ENCODE measurements at places on chromosomes 12 and 14.

GRCh38 chr12:120817559-120818330 is 86.4 kb downstream of the SPPL3 start:
- peak; percentile 47 for DNase-seq

DNA sequence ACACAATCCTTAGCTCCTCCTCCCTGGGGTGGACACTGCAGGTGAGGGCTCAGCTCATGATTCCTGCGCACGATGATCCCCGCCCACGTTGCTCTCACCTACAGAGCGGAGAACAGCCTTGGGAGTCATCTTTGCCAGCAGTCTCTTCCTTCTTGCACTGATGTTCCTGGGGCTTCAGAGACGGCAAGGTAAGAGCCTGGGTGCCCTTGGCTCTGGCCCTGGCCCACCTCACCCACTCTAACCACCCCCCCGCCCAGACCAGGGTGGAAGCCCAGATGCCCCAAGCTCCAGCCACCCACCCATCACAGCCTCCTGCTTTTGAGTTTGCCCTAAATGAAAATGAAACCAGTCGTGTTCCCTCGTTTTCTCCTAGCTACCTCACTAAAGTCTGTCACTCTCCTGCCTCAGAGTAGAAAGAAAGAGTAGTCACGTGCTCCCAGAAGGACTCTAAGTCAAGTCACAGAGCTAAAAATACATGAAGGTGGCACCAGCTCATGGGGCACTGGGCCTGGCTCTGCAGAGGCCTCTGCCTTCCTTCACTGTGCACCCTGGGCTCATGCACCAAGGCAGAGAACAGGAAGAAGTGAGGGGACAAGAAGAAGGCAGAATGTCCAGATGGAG is 9.0 kb downstream of the TAPBPL start:
- DNase-seq: no peak

- DNase-seq: no peak
These were observed 50.9 kb upstream of the PPFIA2 start for GRCh38 chr12:81809829-81810595.

DNA sequence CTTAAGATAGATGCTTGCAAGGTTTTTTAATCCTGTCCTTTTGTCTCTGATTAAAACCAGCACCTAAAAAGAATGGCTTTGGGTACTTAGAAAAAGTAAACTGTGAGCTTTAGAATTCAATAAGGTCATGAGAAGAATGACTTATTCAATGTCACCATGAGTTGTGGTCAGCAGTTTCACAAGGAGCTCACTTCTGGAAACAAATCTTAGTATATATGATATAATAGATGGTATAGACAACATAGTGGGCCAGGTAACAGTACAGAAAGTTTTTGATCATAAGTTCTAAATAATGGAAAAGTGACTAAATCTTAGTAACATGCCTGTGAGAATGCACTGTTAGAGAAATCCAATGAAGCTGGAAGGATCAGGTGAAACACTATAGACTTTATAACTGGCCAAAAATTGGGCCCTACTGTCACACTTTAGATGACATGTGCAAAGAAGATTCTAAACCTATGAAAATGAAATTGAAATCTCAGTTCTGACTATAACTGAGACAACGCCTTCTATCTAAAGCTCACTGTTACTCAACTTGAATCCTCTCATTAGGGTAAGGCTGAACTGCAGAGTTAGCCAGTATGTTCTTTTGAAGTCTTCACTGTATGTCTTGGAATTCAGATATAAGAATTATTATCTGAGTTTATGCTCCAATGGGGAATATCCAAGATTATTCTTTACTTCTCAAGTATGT is 42.4 kb upstream of the RAD51AP1 start:
- DNase-seq: no peak

DNA sequence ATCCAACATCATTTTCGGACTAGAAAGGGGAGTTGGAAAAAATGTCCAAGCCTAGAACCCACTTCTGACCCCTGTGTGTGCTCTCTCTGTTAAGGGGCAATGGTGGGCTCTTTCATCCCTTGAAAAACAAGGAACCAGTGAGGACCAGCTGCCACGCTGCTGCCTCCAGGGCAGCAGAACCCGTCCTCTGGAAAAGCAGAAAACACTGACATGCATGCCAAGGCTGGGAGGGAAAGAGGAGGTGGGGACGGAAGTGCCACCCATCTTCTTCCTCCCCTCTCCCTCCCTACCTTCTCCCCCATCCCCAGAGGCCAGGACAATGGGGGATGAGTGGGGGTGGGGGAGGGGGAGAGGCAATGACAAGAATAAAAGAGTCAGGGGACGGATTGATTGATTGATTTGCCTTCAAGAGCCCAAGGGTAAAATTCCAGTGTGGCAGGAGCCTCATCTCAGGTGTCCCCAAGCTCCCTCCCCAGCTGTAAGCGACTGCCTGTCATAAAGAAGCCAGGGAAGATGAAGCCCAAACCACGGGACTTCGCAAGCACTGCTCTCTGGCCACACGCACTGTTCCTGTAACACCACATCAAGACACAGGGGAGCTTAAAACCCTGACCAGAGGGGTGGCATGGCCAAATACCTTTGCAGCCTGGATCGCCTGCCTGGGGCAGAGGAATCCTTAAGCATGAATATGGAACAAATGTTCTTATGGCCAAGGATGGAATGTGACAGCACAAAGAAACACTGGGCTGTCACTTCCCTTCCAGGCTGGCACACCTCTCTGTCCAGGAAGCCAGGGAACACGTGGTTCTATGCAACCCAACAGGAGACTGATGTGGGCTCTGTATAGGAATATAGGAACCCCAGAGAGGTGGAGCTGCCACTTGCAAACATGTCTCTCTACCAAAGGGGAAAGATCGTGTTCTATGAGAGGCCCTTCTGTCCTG is 38.9 kb upstream of the BDKRB2 start:
- DNase-seq: no peak

DNA sequence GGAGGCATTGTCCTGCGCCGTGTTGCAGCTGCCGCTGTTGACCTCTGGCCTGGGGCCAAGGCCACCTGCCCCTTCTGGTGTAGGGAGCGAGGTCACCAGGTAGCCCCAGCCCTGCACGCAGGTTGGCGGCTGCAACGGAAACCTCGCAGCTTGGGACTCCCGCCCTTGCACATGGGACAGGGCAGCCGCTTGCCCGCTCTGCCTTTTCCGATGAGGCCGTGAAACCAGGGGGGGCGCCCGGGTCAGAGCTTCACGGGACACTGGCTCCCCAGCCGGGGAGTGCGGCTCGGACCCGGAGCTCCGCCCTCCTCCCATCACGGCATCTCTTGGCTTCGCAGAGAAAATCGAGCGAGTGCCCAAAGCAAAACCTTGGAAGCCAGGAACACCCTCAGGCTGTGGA is 25.4 kb downstream of the DNAH10 start:
- no peak for DNase-seq

DNA sequence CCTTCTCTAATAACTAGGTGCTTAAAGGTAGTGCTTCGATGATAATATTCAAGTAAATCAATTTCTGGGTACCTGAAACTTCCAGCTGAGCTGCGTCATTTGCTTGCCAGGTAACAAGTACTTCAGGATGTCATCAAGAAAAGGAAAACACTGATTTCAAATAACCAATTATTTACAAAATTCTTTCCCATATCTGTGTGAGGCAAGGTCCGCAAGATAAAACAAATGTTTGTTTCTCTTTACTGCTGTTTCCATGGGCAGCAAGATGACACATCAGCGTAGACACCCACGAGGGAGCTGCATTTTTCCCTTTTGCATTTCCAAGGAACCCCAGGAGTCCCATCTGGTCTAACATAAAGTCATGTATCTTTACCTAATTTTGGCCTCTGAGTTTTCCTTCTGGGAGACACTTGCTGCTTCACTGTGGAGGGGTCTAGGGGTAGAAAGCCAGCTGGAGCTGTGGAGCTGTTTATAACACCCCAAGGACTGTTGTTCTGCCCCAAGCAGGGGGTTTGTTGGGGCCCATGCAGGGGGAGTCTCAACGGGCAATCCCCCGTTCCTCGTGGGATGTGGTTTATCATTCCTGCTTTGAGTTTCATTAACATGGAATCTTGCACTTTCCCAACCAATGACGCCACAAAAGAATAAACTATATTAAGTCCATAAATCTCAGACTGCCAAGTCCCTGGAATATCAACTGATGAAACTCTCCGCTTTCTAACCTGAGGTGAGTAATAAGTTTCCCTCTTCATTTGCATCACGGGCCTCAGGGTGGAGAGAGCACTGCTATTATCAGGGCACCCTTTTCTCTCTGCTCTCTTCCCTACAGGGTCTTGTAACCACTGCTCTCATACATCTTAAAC is 112.8 kb upstream of the PELI2 start:
- no peak for DNase-seq

- DNase-seq: no peak
These were observed 357.2 kb downstream of the BMP4 start for GRCh38 chr14:53599221-53599945.

DNA sequence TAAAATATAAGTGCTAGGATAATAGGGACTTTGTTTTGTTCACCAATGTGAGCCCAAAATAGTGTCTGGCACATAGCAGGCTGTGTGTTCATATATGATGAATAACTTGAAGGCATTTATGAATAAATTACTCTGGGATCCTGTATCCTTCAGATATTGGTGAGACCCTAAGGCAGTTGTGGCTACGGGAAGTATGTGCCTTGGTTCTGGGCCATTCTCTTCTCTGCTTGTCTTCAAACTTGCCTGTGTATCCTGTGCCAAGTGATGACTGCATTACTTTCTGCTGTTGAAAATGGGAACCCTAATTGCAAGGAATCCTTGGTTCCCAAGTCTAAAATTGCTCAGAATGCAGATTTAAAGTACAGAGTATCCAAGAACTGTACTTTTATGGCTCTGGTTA is 67.6 kb upstream of the KTN1 start:
- DNase-seq: no peak

- no peak for DNase-seq
These were observed 3.4 kb downstream of the RTL1 start for GRCh38 chr14:100899884-100900771.

DNA sequence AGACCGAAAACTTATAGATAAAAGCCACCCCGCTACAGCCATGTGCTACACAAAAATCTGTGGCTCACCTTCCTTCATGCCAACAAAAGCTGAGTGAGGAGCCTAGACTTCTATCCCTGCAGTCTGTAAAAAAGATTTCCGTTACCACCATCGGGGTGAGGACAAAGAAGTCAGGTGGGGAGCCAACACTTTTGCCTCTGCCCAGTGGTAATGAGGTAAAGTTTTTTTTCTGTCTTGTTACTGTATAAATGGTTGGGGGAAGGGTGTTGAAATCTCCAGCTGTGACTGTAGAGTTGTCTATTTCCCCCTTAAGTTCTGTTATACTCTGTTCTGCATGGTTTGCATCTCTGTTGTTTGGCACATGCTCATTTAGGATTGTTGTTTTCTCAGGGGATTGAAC is 707.8 kb downstream of the FLRT2 start:
- DNase-seq: no peak

DNA sequence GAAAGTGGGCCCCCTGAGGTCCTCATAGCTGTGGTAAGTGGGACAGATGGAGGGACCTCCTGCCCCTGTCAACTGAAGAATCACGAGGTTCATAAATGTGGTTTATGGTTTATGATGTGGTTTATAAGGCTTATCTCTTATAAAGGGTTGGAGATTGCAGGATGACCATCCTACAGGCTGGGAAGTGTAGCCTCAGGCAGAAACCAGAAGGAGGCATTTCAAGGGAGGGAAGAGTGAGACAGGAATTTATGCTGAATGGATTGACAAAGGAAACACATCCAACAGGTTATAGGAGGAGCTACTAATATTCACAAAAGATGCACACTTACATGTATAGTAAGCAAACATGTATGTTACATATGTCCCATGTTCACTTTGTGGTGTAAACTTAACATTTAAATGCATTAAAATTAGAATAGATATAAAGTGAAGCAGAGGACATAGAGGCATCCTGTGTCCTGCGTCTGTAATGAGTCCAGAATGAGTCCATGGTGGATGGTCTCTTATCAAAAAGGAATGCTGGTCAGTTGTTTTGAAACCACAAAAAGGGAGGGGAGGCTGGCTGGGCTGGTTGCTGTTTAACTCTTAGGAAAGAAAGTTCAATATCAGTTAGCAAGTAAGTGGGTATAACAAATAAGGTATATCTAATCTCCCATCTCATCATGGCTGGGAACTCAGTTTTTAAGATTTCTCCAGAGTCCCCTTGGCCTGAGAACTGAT is 149.0 kb upstream of the RMST start:
- no peak for DNase-seq

GRCh38 chr12:64678248-64678647 is 68.0 kb downstream of the RASSF3 start:
- DNase-seq: no peak

DNA sequence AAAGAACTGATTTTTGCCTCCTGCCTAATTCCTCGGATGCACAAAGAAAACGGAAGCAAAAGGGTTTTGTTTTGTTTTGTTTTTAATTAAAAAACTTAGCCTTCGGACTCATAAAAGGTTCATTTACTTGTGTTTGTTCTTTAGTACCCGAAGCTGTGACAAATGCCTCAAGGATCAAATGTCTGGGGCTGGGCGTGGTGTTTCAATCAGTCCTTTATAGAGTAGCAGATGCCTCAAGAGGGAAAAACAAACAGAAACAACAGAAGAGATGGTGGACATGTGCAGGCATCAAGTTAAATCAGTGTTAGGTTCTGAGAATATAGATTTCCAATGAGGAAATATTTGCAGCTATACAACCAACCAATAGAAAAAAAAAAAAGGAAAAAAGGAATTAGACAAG is 1.6 kb upstream of the WIF1 start:
- DNase-seq: no peak

DNA sequence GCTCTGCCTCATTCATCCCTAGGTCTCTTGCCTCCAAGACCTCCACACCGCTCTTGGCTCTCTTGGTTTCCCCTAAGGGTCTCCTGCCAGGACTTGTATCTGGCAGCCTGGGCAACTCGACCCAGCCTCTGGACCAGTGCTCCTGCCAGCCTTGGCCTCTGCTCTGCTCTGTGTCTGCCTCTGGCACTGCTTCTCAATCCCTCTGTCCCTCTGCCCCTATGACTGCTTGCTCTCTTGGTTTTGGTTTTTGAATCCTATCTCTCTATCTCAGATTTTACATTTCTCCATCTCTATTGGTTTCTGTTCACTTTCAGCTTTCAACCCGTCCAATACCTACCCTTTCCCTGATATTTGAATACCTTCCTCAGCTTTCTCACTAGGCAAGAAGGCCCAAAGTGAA is 6.3 kb downstream of the ITGA5 start:
- DNase-seq: no peak

DNA sequence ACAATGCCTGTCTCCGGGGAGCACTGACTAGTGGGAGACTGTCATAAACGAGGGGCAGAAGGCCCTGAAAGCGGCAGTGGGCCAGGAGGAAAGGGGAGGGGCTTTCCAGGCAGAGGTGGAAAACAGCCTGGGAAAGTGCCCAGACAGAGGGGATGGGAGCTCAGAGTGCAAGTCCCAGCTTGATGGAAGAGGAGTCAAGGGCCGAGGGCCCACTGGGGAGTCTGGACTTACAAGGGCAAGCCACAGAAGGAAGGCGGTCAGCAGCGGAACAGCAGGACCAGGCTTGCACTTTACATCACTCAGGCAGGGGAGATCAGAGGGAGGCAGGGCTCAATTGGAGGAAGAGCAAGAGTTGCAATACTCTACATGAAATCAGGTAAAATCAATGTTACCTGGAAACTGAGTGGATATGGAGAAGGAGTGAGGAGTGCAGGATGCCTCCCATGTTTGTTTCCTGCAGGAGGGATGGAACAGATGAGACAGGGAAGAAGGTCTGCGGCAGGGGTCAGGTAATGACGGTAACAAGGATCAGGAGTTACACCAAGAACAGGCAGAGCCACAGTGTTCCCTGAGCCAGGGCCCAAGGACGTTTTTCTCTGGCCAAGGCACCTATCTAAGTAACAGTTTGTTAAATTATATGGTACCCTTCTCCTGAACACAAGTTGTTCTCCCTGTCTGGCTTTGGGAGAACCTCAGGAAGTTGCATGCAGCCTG is 23.8 kb downstream of the PXN start:
- DNase-seq: no peak

GRCh38 chr12:108772247-108772646 is 40.9 kb upstream of the CORO1C start:
- no peak for DNase-seq

Measured in globus pallidus (tissue), 1 donor.